ENCODE measurements at places on chromosomes 3 and 15. TPM values are rescaled to one million over a fixed set of nuclear protein-coding genes. Genes with fewer than 3 reads are reported as not detected.

DNA sequence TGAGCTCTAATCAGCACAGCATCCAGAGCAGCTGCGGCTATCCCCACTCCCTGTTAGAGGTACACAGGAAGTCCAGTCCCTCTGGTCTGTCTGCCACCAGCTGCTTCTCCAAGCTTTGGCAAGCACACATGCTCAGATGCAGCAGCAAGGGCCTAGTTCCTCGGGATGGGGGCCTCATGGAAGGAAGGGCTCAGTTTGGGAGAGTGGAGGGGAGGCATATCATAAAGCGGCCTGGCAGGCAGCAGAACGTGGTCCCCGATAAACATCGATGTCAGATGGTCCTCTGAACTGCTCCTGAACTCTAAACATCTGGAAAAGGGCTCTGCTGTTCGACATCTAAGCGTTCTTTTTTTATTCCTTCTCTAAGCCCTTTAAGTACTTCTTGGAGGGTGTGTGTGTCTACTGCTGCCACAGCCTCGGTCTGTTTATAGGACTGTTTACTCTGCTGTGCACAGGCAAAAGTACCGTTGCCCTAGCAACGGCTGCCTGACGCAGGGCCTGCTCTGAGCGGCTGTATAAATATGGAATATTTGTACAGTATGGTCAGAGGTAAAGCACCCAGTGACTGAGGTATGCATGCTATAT lies 74.6 kb downstream of the PRICKLE2 start:
- DNase-seq, result no peak

The RPSA gene
- 1,666 TPM for total RNA-seq

The TMEM158 gene
- 181 TPM for total RNA-seq

DNA sequence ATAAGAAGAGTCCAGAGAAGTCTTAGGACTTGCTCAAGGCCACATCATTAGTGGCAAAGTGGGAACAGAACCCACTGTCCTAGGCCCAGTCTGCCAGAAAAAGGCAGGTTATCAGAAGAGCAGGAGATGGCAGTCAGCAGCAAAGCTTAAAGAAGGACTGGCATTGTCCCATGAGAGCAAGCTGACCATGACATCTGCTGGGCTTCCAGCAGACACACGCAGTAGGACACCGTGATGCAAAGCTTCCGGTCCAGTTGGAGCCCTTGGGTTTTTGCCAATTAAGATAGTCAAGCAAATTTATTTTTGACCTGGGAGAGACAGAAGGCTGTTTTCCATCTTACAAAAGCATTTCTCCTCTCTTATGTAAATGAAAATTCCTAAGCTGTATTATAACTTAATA lies 42.1 kb downstream of the ZBTB38 start:
- DNase-seq, result peak; percentile 66

DNA sequence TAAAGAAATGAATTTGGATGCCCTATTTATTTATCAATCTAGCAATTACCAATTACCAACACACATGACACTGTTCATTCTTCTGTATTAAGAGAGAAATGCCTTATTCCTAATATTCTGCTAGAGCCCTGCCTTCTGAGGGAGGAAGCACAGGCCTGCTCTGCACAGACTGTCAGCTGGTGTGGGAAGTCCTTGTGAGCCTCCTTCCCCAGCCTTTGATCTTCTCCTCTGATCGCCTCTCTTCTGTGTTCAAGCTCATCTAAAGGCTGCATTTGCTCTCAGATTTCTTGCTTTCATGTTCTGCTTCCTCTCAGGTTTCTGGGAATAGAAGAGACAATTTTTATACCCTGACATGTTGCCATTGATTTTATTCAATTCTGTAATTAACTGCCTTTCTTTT lies 290.6 kb upstream of the UMPS start:
- no peak for DNase-seq

GRCh38 chr15:88015228-88015860 lies 241.2 kb downstream of the NTRK3 start:
- no peak for DNase-seq
